ENCODE measurements at places on chromosomes 5 and 9. TPM values are rescaled to one million over a fixed set of nuclear protein-coding genes. Genes with fewer than 3 reads are reported as not detected.

SPZ1 gene
- not detected for total RNA-seq

LIX1 gene
- not detected for total RNA-seq

TICAM2 gene
- total RNA-seq = 3.0 TPM

LCN2 gene
- total RNA-seq = 0.32 TPM

CDH9 gene
- not detected for total RNA-seq

CDC26 gene
- 34.9 TPM for total RNA-seq

KIAA0825 gene
- 2.2 TPM for total RNA-seq

FBP2 gene
- total RNA-seq = not detected

SECISBP2 gene
- 15.7 TPM for total RNA-seq

ASB6 gene
- total RNA-seq = 9.7 TPM

PCDHGC4 gene
- total RNA-seq = 2.5 TPM

CARTPT gene
- total RNA-seq = not detected

PCDHA4 gene
- total RNA-seq = 0.10 TPM
